ENCODE measurements at places on chromosomes 7 and 10. TPM values are rescaled to one million over a fixed set of nuclear protein-coding genes. Genes with fewer than 3 reads are reported as not detected.

Gene MUC12
- polyA plus RNA-seq = not detected

Gene CFAP46
- polyA plus RNA-seq = 12.7 TPM

DNA sequence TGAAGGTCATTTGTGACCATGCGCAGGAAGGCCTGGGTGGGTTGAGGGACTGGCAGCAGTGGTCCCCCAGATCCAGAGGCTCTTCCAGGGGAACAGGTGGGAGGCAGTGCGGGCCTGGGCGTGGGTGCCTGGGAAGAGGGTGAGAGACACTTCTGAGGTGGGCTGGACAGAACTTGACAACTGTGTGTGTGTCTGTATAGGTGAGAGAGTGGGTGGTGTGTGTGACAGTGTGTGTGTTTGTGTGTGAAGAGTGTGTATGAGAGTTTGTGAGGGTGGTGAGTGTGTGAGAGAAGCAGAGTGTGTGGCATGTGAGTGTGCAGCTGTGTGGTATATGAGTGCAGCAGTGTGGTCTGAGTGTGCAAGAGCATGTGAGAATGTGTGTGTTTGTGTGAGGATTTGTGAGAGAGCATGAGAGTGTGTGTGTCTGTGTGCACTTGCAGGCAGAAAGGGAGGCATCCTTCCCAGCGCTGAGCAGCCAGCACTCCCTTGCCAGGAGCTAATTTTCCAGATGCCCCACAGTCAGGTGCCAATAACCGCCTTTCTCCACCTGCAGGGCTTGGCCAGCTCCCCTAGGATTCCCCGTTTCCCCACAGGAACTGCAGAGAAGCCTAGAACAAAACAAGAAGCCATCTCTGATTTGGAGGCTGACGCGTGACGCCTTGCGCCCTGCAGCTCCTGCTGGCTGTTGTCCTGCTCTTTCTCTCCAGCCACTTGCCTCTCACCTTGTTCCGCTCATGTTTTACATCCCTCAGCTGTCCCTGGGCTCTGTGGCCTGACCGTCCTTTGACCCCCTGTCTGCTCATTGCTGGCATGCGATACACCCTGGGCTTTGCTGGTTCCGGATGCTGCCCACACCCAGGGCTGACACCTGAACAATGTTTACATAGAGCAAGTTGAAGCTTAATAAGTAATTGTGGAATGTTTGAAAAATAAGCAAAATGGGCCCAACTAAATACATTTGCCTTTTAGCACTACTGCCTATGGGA lies 88.0 kb downstream of the TMEM178B start:
- no peak for DNase-seq

DNA sequence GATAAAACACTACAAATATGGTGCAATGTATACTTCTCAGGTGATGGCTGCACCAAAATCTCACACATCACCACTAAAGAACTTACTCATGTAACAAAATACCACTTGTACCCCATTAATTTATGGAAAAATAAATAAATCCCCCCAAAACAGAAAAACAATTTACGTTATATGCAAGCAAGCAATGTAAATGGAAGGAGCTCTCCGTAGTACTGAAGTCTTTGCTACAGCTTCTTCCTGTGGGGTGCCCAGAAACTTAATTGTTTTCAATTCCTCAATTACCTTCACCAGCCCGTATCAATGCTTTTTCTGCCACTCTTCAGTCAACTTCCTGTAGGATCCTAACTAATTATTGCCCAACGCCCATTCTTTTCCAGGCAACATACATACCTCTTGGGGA lies 138.1 kb downstream of the RELN start:
- no peak for DNase-seq

- no peak for DNase-seq
These were observed 129.5 kb downstream of the KLF6 start for GRCh38 chr10:3655528-3655927.

Measured in psoas muscle (tissue), 8 donors.